Astrocyte (in vitro differentiated cells and primary cell): ENCODE measurements at places on chromosomes 3 and 15.

GRCh38 chr15:64562003-64562640, 101.7 kb downstream of the ZNF609 start:
- DNase-seq = no peak

GRCh38 chr3:24589513-24589851, 94.8 kb upstream of the THRB start:
- no peak for DNase-seq

- no peak for DNase-seq
Observed at GRCh38 chr3:171314341-171314740, 145.9 kb downstream of the TNIK start.

GRCh38 chr3:18580268-18580667, 155.1 kb upstream of the SATB1 start:
- DNase-seq = no peak

DNA sequence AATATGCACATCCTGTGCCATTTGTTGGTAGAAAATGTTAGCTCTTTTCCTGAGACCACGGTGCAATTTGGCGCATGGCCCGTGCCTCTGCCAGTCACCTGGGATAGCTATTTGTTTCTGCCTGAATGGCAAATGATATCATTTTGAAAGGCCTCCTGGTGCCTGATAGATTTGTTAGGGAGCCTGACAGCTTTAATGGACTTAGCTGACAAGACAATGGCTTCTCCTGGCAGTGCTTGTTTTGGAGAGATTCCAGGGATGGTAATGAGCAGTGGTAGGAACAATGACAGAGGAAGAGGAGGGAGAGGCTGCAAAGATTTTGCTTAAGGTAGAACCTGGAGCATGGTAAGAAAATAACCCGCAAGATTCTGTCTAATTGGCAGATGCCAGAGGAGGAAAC, 268.5 kb downstream of the CLSTN2 start:
- DNase-seq = no peak

DNA sequence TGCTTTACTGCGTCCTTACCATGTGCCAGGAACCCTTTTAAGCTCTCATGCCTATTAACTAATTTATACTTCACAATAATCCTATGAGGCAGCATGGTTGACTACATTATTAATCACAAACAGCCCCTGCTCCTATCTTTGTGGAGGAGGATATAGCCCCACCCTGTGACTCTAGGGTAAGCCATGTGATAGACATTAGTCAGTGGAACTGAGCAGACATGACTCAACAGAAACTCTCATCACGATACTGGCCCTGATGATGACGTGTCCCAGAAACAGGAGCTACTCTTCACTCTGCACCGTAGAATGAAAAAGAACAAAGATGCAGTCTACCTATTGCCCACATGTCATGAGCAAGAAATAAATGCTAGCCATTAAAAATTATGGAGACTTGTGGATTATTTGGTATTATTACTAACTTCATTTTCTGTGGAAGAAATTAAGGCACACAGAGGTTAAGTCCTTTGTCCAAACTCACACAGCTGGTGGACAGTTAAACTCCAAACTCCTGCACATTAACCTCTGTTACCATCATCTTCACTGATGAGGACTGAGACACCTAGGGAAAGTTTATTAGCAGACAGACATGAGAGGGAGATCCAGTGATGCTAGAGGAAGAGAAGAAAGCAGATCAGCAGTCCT, 51.2 kb downstream of the CFAP20DC start:
- peak; percentile 95 for DNase-seq
